ENCODE measurements at places on chromosomes 11 and 22.

DNA sequence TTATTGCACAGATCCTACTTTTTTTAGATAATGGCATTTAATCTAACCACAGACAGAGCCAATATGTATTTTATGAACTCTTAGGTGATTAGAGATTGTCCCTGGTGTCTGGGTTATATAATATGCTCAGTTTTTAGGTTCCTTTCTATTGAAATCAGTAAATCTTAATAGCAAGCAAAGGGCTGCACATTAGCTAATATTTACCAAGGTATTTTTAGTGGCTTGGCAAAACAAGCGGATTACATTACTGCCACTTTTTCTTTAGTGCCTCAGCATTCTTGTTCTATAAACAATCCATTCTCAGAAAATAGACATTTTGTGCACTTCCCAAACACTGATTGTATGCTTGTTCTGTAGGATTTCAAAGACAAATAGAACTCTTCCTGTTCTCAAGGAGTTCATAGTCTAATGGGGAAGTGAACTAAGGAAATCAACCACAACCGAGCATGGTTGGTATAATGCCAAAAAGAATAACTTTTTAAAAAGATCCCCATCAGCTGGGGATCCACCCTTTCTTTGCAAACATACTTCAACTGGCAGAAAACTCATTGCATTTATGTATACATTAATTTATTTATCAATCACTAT lies 23.8 kb downstream of the KCNJ1 start:
- no peak for DNase-seq

DNA sequence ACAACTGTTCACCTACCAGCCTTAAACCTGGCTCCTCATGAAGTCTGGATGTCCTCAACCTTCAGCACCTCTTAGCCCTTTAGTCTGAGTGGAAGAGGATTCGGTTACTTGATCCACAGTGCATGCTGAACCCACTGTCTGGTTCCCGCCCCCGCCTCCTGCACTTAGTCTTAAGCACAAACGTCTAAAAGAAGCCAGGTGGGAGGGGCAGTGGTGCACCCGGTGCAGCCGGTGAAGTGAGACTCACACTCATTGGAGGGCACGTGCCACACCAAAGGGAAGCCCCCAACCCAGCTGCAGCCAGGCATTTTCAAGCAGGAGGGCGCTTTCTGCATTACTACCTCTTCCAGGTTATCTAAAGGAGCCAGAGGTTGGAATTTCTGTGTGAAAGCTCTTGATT lies 146.8 kb downstream of the COMMD9 start:
- no peak for DNase-seq

DNA sequence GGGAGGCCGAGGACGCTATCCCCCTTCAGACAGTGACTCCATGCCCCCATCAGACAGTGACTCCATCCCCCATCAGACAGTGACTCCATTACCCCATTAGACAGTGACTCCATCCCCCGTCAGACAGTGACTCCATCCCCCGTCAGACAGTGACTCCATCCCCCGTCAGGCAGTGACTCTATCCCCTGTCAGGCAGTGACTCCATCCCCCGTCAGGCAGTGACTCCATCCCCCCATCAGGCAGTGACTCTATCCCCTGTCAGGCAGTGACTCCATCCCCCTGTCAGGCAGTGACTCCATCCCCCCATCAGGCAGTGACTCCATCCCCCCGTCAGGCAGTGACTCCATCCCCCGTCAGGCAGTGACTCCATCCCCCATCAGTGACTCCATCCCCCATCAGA lies 9.1 kb upstream of the TTLL8 start:
- no peak for DNase-seq

DNA sequence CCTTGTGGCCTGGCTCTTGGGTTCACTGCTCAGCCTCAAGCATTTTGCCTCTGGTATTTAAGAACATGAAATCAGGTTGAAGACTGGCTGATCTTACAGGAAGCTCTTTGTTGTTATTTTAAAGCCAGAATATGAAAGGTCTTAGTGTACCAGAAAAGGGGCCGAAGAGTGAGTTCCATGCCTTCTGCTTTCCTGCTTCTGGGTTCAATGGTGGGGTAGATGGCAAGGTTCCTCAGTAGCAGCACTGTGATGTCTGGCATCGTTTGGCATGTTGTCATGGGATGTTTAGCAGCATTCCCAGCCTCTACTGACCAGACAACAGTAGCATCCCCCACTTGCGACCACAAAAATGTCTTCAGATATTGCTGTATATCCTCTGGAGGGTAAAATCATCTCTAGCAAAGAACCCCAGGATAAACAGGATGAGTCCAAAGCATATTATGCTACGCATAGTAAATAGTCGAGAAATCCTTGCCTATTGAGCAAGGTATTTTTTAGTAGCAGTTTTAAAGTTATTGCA lies 2.4 kb downstream of the VPS26B start:
- no peak for DNase-seq

DNA sequence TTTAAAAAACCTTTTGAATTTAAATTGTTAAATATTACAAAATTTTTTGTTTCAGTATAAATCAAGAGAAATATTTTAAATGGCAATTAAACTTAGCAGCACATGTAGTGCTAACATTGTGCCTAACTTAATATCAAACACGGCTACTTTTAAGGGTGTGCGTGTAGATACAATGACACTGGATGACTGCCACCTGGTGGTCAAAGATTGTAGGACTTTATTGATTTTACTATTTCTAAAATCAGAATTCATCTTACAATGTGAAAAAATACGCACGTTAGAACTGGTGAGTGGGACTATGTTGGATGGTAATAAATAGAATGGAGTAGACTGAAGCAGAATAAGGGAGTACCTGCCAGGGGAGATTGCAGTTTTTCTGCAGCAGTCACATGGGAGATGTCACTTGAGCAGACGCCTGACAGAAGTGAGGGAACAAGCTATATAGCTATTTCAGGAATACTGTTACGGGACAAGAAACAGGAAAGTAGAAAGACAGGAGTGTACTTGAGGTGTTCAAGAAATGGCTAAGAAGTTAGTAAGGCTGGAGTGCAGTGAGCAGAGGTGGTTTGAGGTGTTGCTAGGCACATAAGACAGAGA lies 52.9 kb downstream of the UVRAG start:
- peak; percentile 74 for DNase-seq

- peak; percentile 55 for DNase-seq
Observed at GRCh38 chr22:17213976-17214375, 5.3 kb downstream of the ADA2 start.

DNA sequence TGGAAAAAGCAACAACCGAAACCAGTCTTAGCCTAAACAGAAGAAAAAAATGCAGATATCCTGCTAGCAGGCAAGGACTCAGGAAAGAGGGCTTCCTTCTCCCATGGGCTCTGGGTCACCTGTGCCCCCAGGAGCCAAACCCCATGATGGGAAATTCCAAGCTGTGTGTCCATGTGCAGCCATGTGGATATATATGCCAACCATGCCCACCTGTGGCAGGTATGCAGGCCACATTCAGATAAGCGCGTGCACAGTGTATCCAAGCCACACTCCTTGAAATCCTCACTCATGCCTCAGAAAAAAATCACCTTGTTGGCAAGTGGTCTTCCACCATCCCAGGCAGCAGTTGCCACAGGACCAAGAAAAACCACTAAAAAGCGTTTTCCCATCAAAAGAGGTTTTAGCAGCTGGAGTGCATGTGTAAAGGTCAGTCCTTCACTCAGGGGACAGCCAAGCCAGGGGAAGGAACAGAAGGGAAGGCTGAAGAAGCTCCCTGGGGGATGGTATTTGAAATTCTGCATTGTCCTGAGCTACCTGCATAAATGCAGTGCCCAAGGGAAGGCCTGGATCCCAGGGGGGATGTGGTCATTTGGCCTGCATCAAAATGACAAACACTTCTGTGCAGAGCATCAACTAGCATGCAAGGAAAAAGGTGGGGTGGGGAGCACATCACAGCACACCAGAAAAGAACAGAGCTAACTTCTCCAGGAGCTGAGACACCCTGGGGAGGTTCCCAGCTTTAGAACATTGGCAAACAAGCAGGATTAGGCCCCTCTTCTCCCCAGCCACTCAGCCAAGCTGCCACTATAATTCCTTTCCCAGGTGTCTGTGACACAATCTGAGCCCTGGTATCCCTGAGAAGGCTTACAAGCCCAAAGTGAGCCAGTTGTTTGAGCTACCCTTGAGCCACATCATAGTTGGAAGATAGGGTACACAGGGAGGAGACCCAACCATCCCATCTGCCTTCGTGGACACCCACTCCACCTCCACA lies 76.2 kb downstream of the GALNT18 start:
- DNase-seq: no peak

GRCh38 chr11:13679768-13680167 lies 11.3 kb downstream of the FAR1 start:
- no peak for DNase-seq

- DNase-seq: no peak
Observed at GRCh38 chr11:66782726-66783125, 53.7 kb upstream of the SPTBN2 start.

- DNase-seq: peak; percentile 89
Observed at GRCh38 chr11:32312865-32313403, 122.4 kb downstream of the WT1 start.

- no peak for DNase-seq
Observed at GRCh38 chr11:47337229-47337924, 15.1 kb downstream of the MYBPC3 start.

GRCh38 chr11:74468521-74468920 lies 1.2 kb upstream of the KCNE3 start:
- DNase-seq: no peak

- no peak for DNase-seq
Observed at GRCh38 chr11:46254133-46254491, 23.4 kb upstream of the CREB3L1 start.

DNA sequence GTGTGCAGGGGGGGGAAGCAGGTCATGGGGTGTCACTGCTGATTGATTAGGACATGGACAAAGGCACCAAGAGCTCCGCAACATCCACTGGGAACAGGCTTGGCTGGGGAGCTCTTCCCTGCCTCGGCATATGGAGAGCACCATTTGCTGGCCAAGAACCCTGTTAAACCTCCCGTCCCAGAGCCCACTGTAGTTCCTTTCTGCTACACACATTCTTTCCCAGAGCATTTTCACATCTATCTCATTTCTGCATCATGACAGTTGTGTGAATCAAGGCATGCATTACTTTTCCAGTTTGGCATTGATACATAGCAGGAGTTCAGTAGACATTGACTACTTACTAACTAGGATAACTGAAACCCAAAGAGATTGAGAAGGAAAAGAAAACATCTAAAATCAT lies 333.4 kb upstream of the B3GAT1 start:
- no peak for DNase-seq

DNA sequence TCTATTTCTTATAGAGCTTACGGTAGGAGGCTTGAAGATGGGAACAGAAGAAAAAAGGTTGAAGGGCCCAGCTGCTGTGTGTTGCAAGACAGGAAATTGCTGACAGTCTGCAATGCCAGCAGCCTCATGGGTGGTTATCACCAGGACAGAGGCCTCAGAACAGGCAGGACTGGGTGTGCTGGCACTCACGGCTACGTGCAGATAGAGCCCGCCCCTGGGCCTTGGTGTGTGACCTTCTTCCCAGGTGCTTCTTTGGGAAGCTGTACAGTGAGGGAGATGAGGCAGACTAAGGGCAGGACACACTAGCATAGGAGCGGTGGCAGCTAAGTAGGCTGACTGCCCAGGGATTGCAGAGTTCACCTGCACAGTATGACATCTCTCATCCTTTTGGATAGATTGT lies 12.6 kb downstream of the PRAME start:
- peak; percentile 63 for DNase-seq

DNA sequence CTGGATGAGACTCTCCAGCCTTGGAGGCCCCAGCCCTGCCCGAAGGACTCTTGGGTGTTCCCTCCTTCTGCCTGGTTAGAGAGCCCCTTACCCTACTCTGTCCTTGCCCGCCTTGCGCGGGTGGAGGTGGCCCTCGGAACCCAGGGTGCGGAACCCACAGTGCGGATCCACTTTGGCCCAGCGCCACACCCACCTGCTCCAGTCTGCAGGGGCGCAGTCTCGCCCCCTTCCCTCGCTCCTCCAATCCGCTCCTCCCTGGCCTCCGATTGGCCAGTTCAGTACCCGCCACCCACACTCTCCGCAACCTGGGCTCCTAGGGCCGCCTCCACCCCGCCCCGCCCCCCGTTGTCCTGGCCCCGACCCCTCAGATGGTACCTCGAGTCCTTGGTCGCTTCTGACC lies 2.4 kb downstream of the CAPN1 start:
- no peak for DNase-seq

GRCh38 chr11:15870911-15871310 lies 485.4 kb downstream of the SOX6 start:
- no peak for DNase-seq

GRCh38 chr22:32622004-32622743 lies 147.6 kb downstream of the FBXO7 start:
- peak; percentile 70 for DNase-seq

- DNase-seq: no peak
Observed at GRCh38 chr11:128713595-128713994, 19.7 kb downstream of the FLI1 start.

GRCh38 chr11:16028419-16028818 lies 327.9 kb downstream of the SOX6 start:
- DNase-seq: peak; percentile 53

- no peak for DNase-seq
Observed at GRCh38 chr11:46102843-46103242, 18.4 kb downstream of the PHF21A start.

DNA sequence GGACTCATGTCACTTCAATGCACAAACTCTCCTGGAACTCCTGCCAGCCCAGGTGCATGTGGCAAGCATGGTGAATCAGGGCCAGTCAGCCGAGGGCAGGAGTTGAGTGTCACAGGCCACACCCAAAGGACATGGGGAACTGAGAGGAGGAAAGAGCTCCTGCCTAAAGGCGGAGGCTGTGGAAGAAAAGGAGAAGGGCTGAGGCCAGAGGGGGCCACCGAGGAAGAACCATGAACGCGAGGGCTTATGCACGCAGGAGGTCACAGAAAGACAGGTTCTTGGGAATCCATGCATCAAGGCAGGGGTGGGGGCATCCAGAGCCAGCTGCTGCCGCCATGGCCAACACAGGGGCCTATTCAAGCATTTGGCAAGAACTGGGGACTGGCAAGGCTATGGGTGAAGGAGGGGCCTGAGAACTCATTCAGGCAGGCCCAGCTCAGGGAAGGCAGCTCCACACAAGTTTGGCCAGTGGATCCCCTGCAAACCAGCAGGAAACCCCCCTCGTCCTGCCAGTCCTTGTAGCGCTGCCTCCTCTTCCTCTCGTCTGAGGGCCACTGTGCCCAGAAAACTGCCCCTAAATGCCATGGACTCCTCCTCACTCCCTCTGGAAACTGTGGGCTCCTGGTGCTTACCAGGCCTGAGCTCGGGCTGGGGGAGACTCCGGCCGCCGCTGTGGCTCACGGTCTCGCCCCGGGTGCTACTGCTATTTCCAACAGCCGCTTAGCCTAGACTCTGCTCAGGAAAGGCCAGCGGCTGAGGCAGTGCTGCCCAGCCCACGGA lies 15.4 kb downstream of the PPM1F start:
- DNase-seq: no peak

- no peak for DNase-seq
Observed at GRCh38 chr11:63595296-63595695, 18.9 kb downstream of the PLAAT3 start.

GRCh38 chr22:49005557-49005956 lies 822.1 kb downstream of the BRD1 start:
- no peak for DNase-seq

GRCh38 chr11:63882555-63883242 lies 34.3 kb downstream of the RCOR2 start:
- DNase-seq: no peak

All from fibroblast of pulmonary artery (primary cell).